ENCODE measurements at places on chromosomes 6 and 20. TPM values are rescaled to one million over a fixed set of nuclear protein-coding genes. Genes with fewer than 3 reads are reported as not detected.

DNA sequence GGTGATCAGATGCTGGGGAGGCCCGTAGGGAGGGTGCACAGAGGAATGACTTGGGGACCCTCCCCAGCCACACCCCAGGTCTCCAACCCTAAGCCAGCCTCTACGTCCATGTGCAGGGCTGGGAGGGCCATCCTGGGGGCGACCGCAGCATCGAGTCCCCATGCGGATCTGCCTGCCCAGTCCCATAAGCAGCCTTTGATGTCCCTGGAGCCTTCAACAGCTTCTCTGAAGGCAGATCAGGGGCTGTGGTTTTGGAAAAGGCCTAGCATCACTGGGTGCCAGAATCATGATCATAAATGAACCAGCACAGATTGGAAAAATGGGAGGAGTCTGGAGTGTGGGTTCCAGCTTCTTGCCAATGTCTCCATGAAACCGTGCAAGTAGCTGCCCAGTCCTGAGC is 22.9 kb downstream of the TOX2 start:
- no peak overlapping the region for H3K27ac ChIP-seq
- no peaks in the 10 kb centered on the region for H3K27me3 ChIP-seq
- H3K4me1 ChIP-seq = peaks cover 9% of the 10 kb centered on the region
- H3K36me3 ChIP-seq = no peaks in the 10 kb centered on the region
- no peak overlapping the region for H3K4me3 ChIP-seq

GRCh38 chr20:10565922-10566897 is 107.6 kb downstream of the JAG1 start:
- no peaks in the 10 kb centered on the region for H3K36me3 ChIP-seq
- no peak overlapping the region for H3K4me3 ChIP-seq
- H3K4me1 ChIP-seq = no peaks in the 10 kb centered on the region
- no peak for DNase-seq
- no peaks in the 10 kb centered on the region for H3K27me3 ChIP-seq

- H3K27me3 ChIP-seq = no peaks in the 10 kb centered on the region
- no peaks in the 10 kb centered on the region for H3K36me3 ChIP-seq
- H3K4me3 ChIP-seq = no peak overlapping the region
Measured at GRCh38 chr6:150352321-150353296, 16.2 kb upstream of the IYD start.

- DNase-seq = no peak
- H3K4me3 ChIP-seq = no peak overlapping the region
- H3K36me3 ChIP-seq = no peaks in the 10 kb centered on the region
- no peaks in the 10 kb centered on the region for H3K27me3 ChIP-seq
- no peaks in the 10 kb centered on the region for H3K4me1 ChIP-seq
Measured at GRCh38 chr6:82968708-82969107, 96.9 kb downstream of the UBE3D start.

GRCh38 chr6:46243754-46244153 is 73.0 kb upstream of the ENPP5 start:
- no peaks in the 10 kb centered on the region for H3K4me1 ChIP-seq
- no peaks in the 10 kb centered on the region for H3K27me3 ChIP-seq
- no peak for DNase-seq

GRCh38 chr6:41746107-41746506 is 1.1 kb downstream of the PGC start:
- no peaks in the 10 kb centered on the region for H3K36me3 ChIP-seq
- H3K27me3 ChIP-seq = no peaks in the 10 kb centered on the region
- H3K27ac ChIP-seq = no peak overlapping the region
- no peaks in the 10 kb centered on the region for H3K4me1 ChIP-seq
- H3K4me3 ChIP-seq = no peak overlapping the region

DNA sequence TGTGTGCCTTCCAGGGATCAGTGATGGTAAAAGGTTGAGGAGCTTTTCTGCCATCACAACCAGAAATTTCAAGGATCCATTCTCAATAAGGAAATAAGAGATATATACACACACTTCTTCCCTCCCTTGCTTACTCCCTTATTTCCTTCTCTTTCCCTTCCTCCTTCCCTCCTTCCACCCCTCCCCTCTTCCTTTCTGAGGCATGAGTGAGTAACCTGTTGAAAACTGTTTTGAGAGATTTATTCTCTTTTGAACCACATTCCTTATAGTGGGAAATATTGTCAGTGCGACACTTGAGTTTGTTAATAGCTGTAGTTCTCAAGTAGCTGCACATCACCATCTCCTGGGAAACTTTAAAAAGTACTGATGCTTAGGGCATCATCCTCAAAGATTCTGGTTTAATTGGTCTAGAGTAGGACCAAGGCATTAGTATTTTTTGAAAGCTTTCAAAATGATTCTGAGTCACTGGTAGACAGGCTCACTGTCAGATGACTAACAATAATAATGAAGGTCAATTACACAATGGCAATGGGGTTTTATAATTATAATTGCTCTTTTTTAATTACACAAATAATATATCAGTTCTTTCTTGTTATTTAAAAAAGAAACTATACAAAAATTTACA is 109.9 kb downstream of the POPDC3 start:
- no peaks in the 10 kb centered on the region for H3K27me3 ChIP-seq
- H3K36me3 ChIP-seq = no peaks in the 10 kb centered on the region
- no peak overlapping the region for H3K27ac ChIP-seq
- H3K4me3 ChIP-seq = no peak overlapping the region
- no peaks in the 10 kb centered on the region for H3K4me1 ChIP-seq
- no peak for DNase-seq

DNA sequence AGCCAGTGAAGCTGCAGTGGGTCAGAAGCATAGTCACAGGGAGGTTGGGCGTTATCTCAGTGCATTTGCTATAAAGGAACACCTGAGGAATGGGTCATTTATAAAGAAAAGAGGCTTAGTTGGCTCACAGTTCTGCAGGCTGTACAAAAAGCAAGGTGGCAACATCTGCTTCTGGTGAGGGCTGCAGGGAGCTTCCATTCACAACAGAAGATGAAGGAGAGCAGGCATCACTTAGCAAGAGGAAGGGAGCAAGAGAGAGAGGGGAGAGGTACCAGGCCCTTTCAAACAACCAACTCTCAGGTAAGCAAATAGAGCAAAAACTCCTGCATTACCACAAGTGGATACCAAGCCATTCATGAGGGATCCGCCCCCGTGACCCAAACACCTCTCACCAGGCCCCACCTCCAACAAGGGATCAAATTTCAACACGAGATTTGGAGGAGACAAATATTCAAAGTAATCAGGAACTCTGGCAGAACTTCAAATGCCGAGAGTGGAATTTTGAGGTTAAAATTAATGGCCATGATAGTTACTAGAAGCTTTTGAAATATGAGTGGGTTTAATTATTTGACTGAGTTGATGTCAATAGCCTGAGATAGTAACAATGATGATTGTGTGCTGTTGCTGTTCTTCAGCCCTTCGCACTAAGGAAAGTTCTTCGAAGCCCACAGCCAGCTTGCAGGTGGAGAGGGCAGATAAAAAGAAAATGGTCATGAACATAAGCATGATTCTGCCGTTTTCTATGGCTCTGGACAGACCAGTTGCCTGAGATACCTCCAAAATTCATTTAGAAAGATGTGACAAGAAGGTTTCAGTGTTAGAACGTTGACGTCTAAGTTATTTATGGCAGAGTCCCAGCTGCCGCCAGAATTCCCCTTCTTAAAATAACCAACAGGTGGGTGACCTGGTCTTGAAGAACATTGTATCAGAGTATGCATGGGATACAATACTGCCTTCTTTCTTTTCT is 55.3 kb upstream of the ADTRP start:
- no peaks in the 10 kb centered on the region for H3K27me3 ChIP-seq
- DNase-seq = no peak
- no peak overlapping the region for H3K27ac ChIP-seq
- no peak overlapping the region for H3K4me3 ChIP-seq

DNA sequence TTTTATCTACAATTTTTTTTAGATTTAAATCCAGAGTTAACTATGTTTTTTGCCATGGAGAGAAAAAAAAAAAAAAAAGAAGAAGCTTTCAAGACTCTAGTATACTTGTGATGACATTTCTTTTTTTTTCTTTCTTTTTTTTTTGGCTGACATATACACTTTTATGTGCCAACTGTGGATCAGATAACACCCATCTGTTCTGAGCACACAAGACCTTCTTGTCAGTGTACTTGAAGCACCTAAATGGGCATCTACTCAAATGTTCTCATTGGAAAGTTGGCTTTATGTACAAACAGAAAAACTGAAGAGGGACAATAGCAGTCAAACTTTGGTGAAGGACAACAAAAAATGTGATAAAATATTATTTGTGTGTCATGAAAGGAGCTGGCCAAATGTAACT is 904.5 kb downstream of the GRIK2 start:
- no peak for DNase-seq
- no peak overlapping the region for H3K4me3 ChIP-seq
- no peaks in the 10 kb centered on the region for H3K4me1 ChIP-seq
- H3K36me3 ChIP-seq = no peaks in the 10 kb centered on the region
- H3K27me3 ChIP-seq = no peaks in the 10 kb centered on the region
- no peak overlapping the region for H3K27ac ChIP-seq

DNA sequence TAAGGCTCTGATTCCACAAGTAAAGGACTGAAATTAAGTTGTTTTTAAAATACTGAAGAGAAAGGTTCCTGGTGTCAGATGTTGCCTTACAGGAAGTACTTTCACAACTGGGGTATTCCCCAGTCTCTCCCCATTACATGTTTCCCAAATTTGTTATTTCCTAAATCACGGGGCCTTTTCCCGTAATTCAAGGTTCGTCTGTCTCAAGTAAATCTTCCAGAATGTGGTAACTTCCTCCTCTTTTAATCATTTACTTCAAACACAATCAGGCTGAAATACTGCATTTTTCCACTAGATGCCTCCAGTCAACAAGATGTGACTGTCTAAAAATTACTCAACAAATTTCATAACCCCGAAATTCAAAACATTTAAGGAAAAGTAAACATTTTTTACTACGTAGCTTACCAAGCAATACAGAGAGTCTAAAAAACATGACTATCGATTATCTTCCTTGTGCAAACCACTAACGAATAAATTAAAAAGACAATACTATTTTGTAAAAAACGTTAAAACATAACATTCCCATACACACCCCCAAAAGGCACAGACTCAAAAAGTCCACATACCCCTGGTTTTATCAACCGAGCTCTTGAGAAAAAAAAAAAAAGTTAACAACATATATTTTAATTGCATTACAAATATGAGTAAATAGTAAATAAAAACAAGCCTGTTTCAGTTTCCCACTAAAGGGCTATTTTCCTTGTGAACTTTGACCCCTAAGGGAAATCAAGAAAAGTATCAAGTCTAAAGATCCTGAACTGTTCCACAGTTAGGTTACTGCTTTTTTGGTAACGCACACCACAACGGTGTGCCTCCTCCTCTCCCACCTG is 1.7 kb downstream of the SOD2 start:
- H3K36me3 ChIP-seq = no peaks in the 10 kb centered on the region
- peak overlapping the region; percentile 97 for H3K4me3 ChIP-seq
- DNase-seq = peak; percentile 57
- no peaks in the 10 kb centered on the region for H3K4me1 ChIP-seq
- H3K27me3 ChIP-seq = no peaks in the 10 kb centered on the region

- no peaks in the 10 kb centered on the region for H3K36me3 ChIP-seq
- no peak for DNase-seq
- H3K4me1 ChIP-seq = no peaks in the 10 kb centered on the region
- no peaks in the 10 kb centered on the region for H3K27me3 ChIP-seq
Measured at GRCh38 chr20:17419479-17420041, 111.6 kb downstream of the BFSP1 start.

GRCh38 chr6:3205913-3206312 is 21.5 kb downstream of the TUBB2B start:
- no peaks in the 10 kb centered on the region for H3K27me3 ChIP-seq
- no peaks in the 10 kb centered on the region for H3K36me3 ChIP-seq
- no peak for DNase-seq
- H3K4me1 ChIP-seq = no peaks in the 10 kb centered on the region

DNA sequence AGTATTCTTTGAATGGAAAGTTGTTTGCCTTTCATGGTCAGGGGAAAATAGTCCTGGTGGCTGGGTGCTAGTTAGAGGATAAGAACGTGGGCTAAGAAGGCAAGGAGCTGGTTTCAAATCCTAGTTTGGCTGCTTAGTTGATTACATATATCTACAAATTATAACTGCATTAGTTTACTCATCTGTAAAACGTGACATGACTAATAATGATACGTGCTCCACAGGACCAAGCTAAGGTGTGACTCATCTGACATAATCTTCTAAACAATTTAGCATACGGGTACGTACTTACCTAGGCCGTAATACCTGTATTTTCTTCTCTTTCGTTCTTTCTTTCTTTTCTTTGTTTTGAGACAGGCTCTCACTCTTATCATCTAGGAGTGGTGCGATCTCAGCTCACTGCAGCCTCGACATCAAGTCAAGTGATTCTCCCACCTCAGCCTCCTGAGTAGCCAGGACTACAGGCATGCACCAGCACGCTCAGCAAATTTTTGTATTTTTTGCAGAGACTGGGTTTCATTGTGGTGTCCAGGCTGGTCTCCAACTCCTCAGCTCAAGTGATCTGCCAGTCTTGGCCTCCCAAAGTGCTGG is 1274.2 kb upstream of the GJE1 start:
- no peaks in the 10 kb centered on the region for H3K4me1 ChIP-seq
- no peaks in the 10 kb centered on the region for H3K27me3 ChIP-seq
- no peaks in the 10 kb centered on the region for H3K36me3 ChIP-seq
- no peak overlapping the region for H3K27ac ChIP-seq
- no peak for DNase-seq

DNA sequence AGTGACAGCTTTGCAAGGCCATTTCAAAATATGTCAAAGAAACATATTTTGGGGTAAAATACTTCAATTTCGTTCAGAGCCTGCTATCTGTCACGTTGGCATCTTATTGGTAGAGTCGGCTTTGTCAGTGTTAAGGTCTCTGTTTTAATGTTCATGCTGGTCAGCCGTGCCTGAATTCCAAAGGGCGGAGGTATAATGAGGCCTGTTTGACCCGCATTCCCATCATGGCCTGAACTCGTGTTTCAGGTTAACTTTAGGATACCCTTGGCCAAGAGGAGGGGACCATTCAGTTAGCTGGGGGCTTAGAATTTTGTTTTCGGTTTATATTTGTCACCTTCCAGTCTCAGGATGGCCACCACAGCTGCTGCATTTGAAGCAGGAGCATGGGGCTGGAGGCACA is 236.4 kb downstream of the NFATC2 start:
- H3K4me1 ChIP-seq = no peaks in the 10 kb centered on the region
- no peaks in the 10 kb centered on the region for H3K36me3 ChIP-seq
- H3K4me3 ChIP-seq = no peak overlapping the region
- H3K27ac ChIP-seq = no peak overlapping the region

- no peaks in the 10 kb centered on the region for H3K36me3 ChIP-seq
- DNase-seq = no peak
- H3K27ac ChIP-seq = no peak overlapping the region
- no peak overlapping the region for H3K4me3 ChIP-seq
- no peaks in the 10 kb centered on the region for H3K27me3 ChIP-seq
Measured at GRCh38 chr6:95978230-95978629, 37.5 kb upstream of the FUT9 start.

DNA sequence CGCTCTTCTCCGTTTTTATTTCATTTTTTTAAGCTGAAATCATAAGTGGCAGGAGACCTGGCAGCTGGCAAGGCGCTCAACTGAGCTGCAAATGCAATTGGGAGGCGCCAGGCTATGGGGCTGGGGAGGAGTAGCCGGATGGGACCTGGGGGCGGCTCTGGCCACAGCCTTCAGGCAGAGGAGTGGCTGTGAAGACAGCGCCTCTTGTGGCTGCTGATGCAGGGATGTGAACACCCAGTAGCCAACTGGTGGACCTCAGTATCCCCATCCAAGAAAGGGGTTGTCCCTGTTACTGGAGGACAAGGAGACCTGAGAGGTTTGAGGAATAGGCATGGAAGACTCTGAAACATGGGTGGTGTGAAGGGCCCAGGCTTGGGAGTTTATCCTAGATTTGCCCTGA is 12.6 kb downstream of the KCNK17 start:
- H3K4me1 ChIP-seq = no peaks in the 10 kb centered on the region

PPP1R14C gene
- total RNA-seq = 23.7 TPM

CNR1 gene
- total RNA-seq = 2.9 TPM

PHF20 gene
- total RNA-seq = 27.0 TPM

SRMS gene
- total RNA-seq = 0.32 TPM

LPA gene
- total RNA-seq = not detected

MCCD1 gene
- total RNA-seq = not detected

PKHD1 gene
- 0.10 TPM for total RNA-seq

CALHM6 gene
- 1.5 TPM for total RNA-seq

SSTR4 gene
- total RNA-seq = not detected

Measured in colonic mucosa (tissue), 4 donors.